Fibroblast of mammary gland (primary cell): ENCODE measurements at places on chromosomes 7 and 10.

DNA sequence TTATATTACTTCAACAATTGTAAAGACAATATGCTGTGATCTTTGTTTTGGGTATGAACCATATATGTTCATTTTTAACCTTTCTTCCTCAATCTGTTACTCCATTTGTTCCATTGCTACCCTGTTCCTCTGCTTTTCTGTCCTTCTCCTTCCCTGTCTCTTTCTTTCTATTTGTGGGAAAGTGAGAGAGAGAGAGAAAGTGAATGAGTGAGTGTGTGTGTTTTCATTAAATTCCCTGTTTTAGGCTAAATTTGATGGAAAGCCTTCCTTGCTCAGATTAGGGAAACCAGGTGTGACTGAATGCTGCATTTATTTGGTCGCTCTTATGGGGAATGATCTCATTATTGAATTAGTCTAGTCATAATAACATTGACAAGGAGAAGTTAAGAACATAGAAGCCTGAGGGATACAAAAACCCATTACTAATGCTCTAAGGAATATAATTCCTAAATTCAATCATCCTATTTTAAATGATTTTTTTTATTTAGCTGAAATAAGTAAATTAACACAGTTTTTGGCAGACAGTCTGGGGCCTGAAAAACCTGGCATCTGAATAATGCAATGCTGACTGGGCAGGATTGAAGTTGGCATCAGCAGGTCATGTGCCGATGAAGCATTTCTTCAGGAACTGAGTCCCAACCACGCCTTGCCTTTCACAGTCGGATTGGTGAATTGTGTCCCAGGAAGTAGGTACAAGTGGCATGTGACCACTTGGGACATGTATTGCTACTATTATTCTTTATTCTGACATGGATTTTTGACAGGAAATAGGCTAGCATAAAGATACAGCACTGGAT is 117.6 kb upstream of the LRGUK start:
- DNase-seq = no peak

DNA sequence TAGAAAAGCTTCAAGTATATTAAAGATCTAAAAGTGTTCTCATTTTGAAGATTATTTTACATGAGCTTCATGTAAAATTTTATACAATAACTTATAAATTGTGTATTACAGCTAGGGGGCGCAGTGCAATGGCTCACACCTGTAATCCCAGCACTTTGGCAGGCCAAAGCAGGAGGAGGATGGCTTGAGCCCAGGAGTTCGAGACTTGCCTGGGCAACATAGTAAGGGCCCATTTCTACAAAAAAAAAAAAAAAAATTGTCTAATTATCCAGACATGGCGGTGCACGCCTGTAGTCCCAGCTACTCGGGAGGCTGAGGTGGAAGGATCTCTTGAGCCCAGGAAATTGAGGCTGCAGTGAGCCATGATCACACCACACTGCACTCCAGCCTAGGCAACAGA is 16.6 kb downstream of the ACBD5 start:
- peak; percentile 48 for DNase-seq

GRCh38 chr7:68423356-68423755 is 1174.9 kb upstream of the AUTS2 start:
- DNase-seq = no peak

DNA sequence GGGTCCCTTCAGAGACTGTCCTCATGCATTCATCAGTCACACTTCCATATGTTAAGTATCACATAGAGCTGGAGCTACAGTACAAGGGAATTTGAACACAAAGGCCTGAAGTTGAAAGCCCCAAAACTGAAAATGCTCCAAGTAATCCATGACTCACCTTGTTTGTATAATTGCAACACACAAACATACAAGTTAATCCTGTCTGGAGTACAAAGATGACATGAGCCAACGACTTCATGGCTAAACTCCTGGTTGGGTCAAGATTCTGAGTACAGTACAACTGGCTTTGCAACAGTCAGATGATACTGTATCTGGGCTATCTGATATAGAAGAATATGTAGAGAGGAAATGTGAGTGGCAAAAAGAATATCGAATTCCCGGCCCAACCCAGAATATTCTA is 73.1 kb upstream of the AASS start:
- peak; percentile 58 for DNase-seq

- peak; percentile 69 for DNase-seq
Measured at GRCh38 chr10:110522365-110522988, 24.8 kb downstream of the DUSP5 start.
